ENCODE measurements at places on chromosomes 1 and 21.

DNA sequence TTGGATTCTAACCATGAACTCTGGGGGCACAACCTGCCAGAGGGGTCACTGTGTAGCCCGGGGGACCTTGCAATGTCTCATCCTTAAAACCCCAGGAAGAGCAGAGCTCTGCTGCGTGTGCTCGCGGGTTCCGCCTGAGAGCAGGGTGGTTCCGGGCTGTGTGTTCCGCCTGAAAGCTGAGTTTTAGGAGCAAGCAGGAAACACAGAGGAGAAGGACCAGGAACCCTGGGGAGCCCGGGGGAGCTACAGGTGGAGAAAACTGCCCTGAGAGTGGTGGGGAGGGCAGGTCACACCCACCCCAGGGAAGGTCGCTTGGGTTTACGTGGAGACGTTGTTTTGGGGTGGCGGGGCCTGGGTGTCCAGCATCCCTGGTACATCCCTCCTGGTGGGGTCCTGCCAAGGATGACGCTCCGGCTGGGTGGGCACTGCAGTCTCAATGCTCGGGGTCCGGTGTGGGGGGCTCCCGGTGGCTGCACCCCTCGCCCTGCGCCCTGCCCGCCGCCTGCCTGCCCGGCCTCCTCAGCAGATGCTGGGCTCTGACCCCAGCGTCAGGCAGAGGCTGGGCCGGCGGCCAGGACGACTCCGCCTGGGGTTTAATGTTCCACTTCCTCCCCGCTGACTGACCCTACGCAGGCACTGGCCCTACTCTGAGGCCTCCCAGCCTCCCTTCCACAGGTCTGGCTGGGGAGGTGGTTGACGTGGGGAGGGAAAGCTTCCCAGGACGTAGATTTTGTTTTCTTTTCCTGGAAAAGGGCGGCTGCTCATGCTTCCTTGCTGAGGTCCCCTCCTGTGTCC is 17.3 kb upstream of the C1orf159 start:
- DNase-seq = no peak

- DNase-seq = no peak
Observed at GRCh38 chr1:209542585-209542984, 40.9 kb upstream of the CAMK1G start.

DNA sequence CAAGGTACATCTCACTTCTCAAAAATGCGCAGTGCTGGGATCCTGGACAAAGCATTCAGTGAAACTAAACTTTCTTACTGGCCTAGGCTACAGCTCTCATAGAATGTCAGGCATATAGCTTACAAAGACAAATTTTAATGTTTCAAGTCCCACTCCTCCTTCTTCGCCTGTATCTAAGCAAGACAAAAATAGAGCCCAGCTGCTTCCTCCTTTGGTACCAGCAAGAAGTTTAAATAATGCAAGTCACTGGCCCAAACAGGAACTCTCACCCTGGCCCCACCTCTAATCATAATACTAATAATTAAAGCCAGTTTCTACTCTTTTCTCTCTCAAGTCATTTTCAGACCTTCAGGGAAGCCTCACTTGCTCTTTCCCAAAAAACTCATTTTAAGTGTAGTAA is 1267.9 kb downstream of the MRPL39 start:
- no peak for DNase-seq

DNA sequence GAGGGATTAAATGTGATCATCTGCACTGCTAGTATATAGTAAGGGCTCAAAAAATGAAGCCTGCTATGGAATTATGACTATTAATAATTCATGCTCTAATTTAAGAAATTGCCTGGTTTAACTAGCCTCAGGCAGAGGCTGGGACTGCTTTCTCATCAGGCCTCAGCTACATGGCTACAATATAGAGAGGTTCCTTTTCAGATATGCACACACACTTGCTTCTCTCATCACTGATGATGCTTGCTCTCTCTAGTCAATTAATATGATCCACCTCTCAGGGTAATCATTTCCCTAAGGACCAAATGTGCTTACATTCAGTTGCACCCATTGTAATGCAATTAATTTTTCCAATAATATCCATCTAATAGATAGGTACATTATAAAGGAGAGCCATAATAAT is 324.9 kb upstream of the ST6GALNAC5 start:
- no peak for DNase-seq

DNA sequence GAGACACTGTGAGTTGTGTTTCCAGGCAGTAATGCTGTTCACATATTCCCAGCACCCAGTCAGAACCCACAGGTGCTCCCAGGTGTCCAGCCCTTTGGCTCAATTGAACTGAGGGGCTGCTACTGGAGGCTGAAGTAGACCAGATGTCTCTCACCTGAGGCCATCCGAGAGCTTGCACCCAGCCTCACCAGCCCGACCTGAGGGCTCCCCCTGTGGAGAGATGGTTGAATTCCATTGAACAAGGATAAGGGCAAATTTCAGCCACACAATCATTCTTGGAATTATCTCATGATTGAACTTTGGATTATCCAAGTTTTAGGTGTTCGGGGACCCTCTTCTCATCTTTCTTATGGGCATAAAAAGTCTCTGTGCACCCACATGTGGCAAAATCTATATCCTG is 52.1 kb downstream of the OBSCN start:
- peak; percentile 66 for DNase-seq

- no peak for DNase-seq
Observed at GRCh38 chr1:152426731-152427130, 12.7 kb upstream of the CRNN start.

DNA sequence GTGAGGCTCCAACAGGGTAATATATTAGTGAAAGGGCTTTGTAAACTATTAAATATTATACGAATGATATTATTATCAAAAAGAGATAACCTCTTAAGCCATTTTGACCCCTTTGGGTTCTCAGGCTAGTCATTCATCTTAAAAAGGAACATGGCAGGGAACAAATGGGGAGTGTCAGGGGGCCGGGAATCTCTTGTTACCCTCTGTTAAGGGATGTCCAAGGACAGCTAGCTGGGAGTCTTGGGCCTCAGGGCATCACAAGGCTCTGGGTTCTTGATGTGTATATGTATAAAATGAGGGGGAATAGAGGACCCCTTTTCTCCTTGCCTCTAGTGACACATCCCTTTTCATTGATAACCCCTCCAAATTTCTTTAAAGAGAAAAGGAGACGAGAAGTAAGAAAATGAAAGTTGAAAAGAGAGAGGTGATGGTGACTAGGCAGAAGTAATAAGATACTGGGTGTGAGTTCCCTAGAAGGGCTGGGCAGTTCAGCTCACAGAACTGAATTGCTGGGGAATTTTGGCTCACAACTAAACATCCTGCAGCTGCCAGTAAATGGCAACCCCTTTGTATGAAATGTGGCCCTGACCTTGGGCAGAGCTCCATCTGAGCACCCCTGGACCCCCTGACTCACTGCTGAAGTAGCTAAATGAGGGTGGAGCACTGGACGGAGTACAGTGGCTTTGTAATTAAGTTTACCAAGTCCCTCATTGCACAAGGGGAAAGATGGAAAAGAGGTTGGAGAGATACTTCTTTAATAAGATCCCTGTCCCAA is 20.0 kb upstream of the ZNF326 start:
- no peak for DNase-seq

GRCh38 chr1:14611792-14612191 is 13.3 kb downstream of the KAZN start:
- no peak for DNase-seq

DNA sequence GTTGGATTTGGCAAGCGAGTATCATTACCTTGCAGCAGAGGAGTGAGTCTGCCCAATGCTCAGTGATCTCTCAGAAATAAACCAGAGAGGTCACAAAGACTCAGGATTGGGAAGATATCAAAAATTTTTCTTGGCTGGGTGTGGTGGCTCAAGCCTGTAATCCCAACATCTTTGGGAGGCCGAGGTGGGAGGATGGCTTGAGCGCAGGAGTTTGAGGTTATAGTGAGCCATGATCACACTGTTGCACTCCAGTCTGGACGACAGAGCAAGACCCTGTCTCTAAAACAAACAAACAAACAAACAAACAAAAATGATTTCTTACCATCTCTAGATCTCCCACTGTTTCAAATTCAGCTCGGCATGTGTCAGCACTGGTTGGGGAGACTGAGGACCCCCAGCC is 13.3 kb upstream of the BECN2 start:
- DNase-seq = no peak

GRCh38 chr1:232533328-232533727 is 96.6 kb downstream of the SIPA1L2 start:
- DNase-seq = no peak

DNA sequence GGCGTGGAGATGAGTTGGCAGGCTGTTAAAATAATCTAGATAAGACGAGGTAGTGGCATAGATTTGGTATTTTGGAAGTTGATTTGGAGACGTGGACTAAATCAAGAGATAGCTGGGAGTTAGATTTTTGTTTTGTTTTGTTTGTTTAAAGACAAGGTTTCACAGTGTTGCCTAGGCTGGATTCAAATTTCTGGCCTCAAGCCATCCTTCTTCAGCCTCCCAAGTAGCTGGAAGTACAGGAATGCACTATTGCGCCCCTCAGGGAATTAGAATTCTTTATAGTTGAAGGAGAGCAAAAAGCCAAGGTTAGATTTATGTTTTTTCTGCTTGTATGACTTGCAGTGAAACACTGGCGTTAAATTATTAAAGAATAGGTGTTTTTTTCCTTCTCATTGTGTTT is 22.3 kb upstream of the SNRPE start:
- no peak for DNase-seq

- no peak for DNase-seq
Observed at GRCh38 chr1:214285610-214286440, 4.9 kb downstream of the SMYD2 start.

DNA sequence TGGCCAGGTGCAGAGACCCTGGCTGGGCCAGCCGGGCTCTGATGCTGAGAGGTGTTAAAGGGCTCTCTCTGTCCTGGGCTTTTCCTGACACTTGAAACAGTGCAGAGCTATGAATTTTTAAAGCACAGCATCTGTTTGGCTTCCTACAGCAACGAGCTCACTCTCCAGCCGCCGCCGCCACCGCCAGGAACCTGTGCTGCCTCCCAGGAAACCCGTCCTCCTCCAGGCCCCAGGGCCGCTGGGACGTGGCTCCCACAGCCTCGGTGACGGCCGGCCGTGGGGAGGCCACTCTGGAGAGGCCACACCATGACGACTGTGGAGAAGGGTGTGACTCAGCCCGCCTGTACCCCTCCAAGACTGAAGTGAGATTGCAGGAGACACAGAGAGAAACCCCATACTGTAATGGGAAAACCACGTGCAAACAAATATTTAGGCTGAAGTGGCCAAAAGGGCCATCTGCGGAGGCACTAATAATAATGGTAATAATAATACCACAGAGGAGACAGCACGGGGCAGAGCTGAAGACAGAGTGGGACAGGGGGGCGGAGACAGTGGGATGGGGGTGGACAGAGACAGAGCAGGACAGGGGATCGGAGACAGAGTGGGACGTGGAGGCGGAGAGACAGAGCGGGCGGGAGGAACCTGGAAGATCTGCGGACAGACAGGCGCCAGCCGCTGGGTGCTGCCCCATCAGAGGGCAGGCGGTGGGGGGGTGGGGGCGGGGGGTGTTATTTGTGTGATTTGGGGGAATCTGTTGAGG is 139.2 kb downstream of the CASZ1 start:
- DNase-seq = no peak

GRCh38 chr1:41629571-41629970 is 145.1 kb upstream of the EDN2 start:
- DNase-seq = no peak

DNA sequence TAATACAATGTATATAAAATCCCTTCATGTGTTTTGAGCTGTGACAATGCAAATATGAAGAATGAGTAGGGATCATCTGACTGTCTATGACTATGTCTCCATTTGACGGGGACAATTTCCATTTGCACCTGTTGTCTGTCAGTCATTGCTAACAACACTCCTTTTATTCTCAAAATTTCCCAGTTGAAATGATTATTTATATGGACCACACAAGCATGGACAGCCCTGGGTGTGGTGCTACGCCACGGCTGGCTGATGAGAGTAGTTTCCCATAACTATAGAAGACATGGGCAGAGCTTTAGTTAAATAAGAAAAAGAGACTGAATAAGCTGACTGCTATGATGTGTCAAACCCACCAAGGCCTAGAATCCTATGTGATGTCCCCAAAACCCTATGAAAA is 135.8 kb downstream of the MAP3K21 start:
- DNase-seq = no peak

DNA sequence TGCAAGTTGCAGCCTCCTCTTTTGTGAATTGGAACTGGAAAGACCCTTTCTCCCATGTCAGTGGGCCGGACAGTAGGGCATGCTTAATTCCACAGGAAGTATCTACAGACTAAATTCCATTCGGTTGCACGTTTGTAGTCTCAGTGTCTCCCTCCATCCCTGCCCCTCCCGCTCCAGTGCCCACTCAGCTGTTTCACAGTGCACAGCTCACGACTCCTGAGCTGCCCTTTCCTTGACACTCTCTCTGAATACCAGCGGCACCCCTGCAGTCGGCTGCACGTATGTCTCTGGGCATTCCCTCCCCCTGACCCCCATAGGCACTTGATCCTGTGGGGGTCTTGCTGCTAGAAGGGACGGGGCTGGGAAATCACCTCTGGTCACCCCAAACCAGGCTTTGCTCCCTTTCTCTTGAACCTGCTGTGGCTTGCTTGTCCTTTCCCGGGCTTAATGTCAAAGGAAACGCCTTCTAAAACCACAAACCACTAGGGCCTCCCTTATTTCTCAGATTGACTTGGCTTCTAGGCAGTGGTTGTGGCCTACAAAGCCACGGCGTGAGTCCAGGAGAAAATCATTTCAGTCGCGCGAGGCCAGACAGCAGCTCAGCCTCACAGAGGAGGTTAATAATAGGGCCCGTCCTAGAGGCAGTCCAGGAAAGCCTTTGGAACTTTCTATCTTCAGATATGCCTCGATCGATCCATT is 365.3 kb upstream of the PROX1 start:
- DNase-seq = no peak

DNA sequence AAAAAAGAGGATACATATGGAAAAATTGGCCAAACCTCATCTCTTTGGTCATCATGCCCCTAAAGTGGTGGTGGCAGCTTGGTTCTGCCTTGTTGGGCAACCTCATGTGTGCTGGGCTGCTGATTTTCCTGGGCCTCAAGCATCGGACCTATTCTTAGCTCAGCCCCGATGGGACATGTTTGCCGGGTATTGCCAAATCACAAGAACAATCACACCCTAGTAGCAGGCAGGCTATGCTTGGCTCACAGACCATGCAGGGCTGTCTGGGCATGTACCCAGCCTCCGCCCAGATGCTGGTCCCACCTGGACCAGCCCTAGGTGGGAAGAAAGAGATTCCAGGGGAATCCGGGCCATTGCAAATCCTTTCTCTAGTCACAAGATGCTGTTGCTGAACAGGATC is 189.4 kb upstream of the FGGY start:
- DNase-seq = no peak

- DNase-seq = no peak
Observed at GRCh38 chr1:244862354-244862698, 2.0 kb downstream of the HNRNPU start.

GRCh38 chr21:27803571-27803970 is 836.7 kb upstream of the ADAMTS5 start:
- no peak for DNase-seq

GRCh38 chr21:27058673-27059605 is 92.1 kb upstream of the ADAMTS5 start:
- no peak for DNase-seq

- no peak for DNase-seq
Observed at GRCh38 chr1:36486439-36487335, 4.0 kb upstream of the CSF3R start.

All from iPS-NIHi11 (cell line).